Peyer's patch (tissue), 4 donors: ENCODE measurements at places on chromosomes 5 and 9.

- DNase-seq = no peak
Measured at GRCh38 chr9:25418974-25419373, 259.3 kb downstream of the TUSC1 start.

GRCh38 chr5:125481506-125482465 is 735.3 kb upstream of the ZNF608 start:
- no peak for DNase-seq

DNA sequence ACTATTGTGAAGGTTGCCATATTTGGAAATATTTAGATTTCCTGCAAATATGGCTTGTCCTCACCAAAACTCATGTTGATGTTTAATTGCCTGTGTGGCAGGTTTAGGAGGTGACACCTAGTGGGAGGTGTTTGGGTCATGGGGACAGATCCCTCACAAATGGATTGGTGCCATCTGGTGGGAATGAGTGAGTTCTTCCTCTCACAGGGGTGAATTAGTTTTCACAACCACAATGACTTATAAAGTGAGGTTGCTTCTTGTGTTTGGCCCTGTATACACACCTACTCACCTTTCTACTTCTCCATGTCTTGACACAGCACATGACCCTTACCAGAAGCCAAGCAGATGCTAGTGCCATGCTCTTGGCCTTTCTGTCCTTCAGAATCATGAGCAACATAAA is 41.1 kb downstream of the ISOC1 start:
- no peak for DNase-seq

- no peak for DNase-seq
Measured at GRCh38 chr5:169460123-169460522, 123.5 kb upstream of the SPDL1 start.

DNA sequence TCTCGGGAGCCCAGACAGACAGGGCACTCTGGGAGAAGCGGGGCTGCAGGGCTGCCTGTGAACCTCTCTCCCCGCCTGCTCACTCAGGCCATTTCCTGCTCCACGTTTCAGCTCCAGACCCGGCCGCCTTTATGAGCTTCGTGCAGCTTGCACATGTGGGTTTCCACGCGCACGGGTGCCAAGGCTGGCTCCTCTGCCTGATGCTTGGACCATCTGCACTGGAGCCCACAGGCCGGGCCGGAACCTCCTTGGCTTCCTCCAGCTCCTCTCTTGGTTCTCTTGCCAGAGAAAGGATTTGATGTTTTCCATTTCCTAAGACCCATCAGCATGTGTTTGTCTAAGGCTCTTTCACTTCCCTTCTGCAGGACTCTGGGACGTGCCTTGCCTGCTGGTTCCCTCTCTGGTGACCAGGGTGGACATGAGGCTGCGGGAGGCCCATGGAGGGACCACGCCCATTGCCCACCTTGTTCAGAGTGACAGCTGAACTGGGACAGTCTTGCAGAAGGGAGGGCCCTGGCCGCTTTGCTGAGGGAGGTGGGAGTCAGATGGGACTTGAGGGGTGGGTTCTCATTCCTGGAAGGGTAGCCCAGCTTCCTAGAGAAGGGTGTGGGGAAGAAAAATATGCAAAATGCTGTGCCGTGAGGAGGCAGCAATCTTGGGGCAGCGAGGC is 23.3 kb upstream of the COL5A1 start:
- no peak for DNase-seq

- no peak for DNase-seq
Measured at GRCh38 chr9:95581900-95582299, 65.1 kb upstream of the PTCH1 start.

GRCh38 chr9:38662763-38663593 is 42.6 kb upstream of the ANKRD18A start:
- no peak for DNase-seq

GRCh38 chr5:179504600-179505396 is 45.6 kb upstream of the RUFY1 start:
- no peak for DNase-seq

DNA sequence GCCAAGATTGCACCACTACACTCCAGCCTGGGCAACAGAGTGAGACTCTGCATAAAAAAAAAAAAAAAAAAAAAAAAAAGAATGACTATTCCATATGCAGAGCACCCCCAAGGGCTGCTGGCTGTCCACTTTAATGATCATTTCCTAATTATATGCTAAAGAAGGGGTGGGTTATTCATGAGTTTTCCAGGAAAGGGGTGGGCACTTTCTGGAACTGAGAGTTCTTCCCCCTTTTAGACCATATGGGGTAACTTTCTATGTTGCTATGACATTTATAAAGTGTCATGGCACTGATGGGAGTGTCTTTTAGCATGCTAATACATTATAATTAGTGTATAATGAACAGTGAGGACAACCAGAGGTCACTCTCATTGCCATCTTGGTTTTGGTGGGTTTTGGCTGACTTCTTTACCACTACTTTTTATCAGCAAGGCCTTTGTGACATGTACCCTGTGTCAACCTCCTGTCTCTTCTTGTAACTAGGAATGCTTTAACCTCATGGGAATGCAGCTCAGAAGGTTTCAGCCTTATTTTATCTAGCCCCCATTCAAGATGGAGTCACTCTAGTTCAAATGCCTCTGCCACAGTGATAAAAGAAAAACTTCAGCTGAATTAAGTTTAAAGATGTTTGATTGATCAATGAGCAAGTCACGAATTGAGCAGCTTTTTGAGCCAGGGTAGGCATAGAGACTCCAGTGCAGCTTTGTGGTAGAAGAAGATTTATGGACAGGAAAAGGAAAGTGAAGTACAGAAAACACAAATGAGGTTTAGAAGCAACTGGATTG is 7.1 kb upstream of the NANS start:
- DNase-seq = no peak

GRCh38 chr9:78236551-78236910 is 656 bp downstream of the CEP78 start:
- no peak for DNase-seq

GRCh38 chr5:94901191-94901979 is 282.9 kb downstream of the SLF1 start:
- DNase-seq = no peak
